ENCODE measurements at places on chromosomes 12 and 14. TPM values are rescaled to one million over a fixed set of nuclear protein-coding genes. Genes with fewer than 3 reads are reported as not detected.

LRP1-AS gene
- not detected for total RNA-seq

COQ5 gene
- total RNA-seq: 26.4 TPM

GLIPR1L2 gene
- total RNA-seq: 0.14 TPM

GSG1 gene
- 0.27 TPM for total RNA-seq

BRAP gene
- total RNA-seq: 13.6 TPM

BCL2L14 gene
- total RNA-seq: not detected

KCNA1 gene
- not detected for total RNA-seq

CAPZA3 gene
- not detected for total RNA-seq

BIN2 gene
- total RNA-seq: 0.13 TPM

POTEG gene
- not detected for total RNA-seq

LMNTD1 gene
- not detected for total RNA-seq

HAL gene
- total RNA-seq: 0.21 TPM

HCAR3 gene
- 0.09 TPM for total RNA-seq

SELPLG gene
- 0.95 TPM for total RNA-seq

PPP4R4 gene
- 0.27 TPM for total RNA-seq

SLC7A8 gene
- 0.55 TPM for total RNA-seq

Data from A549 treated with RU486 at 1 μM for 4 hours (cell line).